ENCODE measurements at places on chromosomes 13 and 19. TPM values are rescaled to one million over a fixed set of nuclear protein-coding genes. Genes with fewer than 3 reads are reported as not detected.

- no peak for DNase-seq
These were observed 36.5 kb downstream of the B3GLCT start for GRCh38 chr13:31236211-31236786.

- no peak for DNase-seq
These were observed 11.1 kb upstream of the SHISA2 start for GRCh38 chr13:26062853-26063444.

DNA sequence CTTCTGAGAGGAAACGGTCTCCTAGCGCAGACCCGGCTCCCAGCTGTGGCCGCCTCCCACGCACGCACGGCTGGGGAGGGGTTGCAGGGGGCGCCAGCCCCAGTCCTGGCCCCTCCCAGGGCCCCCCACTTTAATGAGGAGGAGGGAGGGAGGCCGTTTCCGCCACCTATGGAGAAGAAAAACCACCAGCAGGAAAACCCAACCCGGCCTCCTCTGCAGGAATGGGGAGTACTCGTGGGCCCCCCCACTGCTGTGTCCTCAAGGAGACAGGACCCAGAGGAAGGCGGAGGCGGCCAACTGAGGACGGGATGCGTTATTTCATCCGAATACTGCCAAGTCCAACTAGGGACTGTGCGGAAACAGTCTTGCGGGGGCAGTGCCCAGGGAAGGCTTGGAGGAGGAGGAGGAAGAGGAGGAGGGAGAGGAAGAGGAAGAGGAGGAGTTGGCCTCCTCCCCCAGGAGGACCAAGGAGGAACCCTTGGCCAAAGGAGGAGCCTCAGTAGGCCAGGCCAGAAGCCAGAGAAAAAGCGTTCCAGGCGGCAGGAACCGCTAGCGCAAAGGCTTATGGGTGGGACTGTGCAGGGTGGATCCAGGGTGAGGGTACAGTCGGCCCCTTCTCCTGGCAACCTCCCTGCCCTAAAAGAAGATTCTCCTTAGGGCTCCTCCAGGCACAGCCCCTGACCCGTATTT, 3.9 kb upstream of the SSBP4 start:
- no peak for DNase-seq

GRCh38 chr13:112058941-112059340, 8.0 kb upstream of the SOX1 start:
- DNase-seq, result no peak

GRCh38 chr19:30606114-30607050, 234.2 kb downstream of the ZNF536 start:
- no peak for DNase-seq

CYP2F1 gene
- not detected for total RNA-seq

DPRX gene
- total RNA-seq, result not detected

POSTN gene
- 295 TPM for total RNA-seq

GAS6 gene
- 102 TPM for total RNA-seq

NLRP4 gene
- not detected for total RNA-seq

UPK1A gene
- total RNA-seq, result 4.4 TPM

CEACAM20 gene
- 2.3 TPM for total RNA-seq

ICAM5 gene
- 2.3 TPM for total RNA-seq

CATSPERD gene
- 0.41 TPM for total RNA-seq

ATP4B gene
- 26.7 TPM for total RNA-seq

PROZ gene
- not detected for total RNA-seq

CYP2A7 gene
- not detected for total RNA-seq

ZNF154 gene
- total RNA-seq, result 13.2 TPM

Data from type B pancreatic cell (in vitro differentiated cells).